ENCODE measurements at places on chromosomes 11 and 22.

- no peak for DNase-seq
These were observed 347.8 kb upstream of the PLET1 start for GRCh38 chr11:112608509-112608908.

DNA sequence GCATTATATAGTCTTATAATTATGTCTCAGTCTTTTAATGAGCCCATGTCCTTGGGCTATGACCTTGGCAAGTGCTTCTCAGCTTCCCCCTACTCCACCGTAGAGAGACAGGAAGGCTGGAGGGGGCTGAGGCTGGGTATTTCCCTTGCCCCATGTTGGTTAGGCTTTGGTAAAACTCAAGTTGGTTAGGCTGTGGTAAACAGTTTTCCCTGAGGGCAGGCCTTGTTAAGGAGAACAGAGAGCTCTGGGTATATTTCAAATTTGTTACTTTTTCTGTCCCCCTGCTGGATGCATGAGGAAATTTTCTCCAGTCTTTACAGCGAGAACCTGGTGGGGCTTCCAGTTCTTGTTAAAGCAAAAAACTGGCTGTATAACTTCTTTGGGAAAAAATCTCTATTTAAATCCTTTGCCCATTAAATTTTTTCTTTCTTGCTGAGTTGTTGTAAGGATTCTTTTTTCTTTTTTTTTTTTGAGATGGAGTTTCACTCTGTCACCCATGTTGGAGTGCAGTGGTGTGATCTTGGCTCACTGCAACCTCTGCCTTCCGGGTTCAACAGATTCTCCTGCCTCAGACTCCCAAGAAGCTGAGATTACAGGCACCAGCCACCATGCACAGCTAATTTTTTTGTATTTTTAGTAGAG, 12.2 kb upstream of the DCHS1 start:
- DNase-seq = peak; percentile 71

GRCh38 chr11:45339729-45340519, 53.8 kb upstream of the SYT13 start:
- DNase-seq = peak; percentile 94

DNA sequence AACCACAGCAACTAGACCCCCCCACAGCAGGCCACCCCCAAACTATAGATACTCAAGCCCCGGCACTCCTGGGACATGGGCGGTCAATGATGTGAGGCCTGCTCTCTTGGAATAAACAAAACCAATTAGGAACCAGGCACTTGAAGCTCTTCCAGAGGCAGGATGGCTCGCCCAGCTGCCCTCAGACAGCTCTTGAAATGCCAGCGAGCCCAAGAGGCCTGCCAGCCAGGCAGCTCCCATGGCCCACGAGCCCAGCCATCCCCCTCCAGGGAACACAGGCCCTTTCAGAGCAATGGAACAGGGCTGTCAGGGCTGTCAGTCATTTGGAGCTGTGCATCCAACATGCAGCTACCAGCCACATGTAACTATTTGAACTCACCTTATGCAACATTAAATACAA, 34.0 kb upstream of the TFIP11 start:
- DNase-seq = no peak

- DNase-seq = no peak
These were observed 8.5 kb downstream of the ST14 start for GRCh38 chr11:130168105-130168504.

GRCh38 chr11:121841487-121842191, 274.4 kb downstream of the BLID start:
- no peak for DNase-seq

GRCh38 chr22:48720662-48721394, 1106.8 kb downstream of the BRD1 start:
- no peak for DNase-seq

DNA sequence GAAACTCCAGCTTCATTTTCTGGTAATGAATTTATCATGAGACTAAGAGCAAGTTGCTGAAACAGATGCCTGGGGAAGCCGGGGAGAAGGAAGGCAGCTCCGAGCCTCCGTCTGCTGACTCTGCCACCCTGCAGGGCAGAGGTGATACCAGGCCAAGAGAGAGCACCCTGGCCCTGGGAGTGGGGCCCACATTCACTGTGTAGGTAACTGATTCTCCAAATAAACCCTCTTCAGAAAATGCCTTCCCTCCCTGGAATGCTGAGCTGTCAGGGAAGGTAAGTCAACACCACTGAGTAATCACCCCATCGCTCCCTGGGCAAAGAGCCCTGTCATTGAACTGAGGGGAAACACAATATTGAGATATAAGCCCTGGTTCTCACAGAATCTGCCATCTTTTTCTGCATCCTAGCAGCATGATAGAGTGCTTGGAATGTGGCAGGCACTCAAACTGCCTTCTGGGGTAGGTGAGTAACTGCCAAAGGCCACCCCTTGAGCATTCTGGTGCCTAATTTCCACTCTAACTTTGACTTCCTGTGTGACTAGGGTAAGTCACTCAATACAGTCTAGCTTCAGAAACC, 147.6 kb downstream of the SPATA19 start:
- no peak for DNase-seq

GRCh38 chr11:62678433-62678769, 472 bp downstream of the UBXN1 start:
- no peak for DNase-seq

DNA sequence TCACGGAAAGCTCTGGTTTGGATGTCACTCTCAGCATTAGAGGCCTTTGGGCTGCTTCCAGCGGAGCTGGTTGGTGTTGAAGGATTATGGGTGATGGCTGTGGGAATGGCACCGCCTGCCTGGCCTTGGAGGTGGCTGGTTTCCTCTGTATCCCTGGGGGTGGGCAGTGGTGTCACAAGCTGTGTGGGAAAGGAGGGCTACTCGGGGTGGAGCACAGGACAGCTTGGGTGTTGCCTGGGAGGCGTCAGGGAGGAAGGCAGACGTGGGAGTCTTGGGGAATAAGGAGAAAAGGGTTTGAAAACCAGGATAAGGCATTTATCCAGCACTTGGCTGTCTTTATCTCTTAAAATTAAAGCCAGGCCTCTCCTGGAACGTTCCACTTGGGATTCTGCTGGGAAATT, 71.8 kb downstream of the ADAMTS15 start:
- no peak for DNase-seq

DNA sequence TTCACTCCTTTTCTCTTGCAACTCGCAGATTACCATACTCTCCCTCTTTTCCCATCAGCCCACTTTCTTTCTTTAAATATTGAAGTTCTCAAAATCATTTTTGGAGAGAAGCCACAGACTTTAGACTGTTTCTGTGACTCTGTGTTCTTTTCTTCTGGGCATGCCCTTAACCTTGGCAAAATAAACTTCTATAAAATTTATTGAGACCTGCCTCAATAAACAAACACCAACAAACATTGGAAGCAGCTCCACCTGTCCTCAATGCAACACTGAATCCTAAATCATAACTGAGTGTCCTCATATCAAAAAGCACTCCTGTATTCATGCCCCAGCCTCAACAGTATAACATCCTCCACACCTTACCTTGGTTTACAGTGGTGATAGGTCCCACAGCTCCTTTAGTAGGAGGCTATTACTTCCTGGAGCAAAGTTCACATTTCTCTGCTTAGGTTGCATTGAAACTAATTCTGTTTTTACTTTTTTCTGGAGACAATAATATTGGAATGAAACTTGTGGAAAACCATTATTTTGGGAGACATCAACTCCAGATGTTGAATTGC, 320.0 kb upstream of the LRRC4C start:
- no peak for DNase-seq

Measured in activated CD8-positive, alpha-beta T cell treated with anti-CD3 and anti-CD28 coated beads, Interleukin-2, amount 10 ng/mL, durations not matched to agents 7 days and 5 days (primary cell).